ENCODE measurements at places on chromosomes 2 and 18.
A peak's percentile ranks its signal among the peaks of the same experiment; 100 is the strongest.

DNA sequence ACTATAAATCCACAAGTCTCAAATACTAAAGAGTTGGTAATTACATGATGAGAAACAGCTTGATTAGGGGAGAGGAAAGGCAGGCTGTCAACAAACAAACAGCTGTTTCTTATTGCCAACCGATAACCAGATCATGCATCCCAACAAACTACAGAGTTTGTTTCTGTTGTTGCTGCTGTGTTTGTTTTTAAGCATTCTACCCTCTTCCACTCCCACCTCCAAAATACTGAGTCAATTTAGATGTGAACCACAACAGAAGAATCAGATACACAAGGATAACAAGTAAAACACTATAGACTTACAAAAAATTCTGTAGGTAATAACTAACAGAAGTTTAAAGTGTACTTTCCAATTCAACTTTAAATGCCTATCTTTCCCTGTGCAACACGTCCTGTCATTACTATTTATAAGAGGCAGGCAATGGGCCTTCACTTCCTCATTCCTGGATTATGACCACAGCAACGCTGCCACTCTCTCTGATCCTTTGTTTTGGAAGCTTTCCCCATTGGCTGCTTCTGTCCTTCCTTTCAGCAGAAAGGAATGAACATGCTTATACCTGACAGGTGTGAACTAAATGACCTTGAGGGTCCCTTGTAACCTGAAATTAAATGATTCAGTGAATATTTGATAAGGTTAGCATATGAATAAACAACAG is 152.0 kb downstream of the SRBD1 start:
- no peak for DNase-seq

- no peak for DNase-seq
These were observed 126.2 kb downstream of the NR4A2 start for GRCh38 chr2:156206355-156206754.

DNA sequence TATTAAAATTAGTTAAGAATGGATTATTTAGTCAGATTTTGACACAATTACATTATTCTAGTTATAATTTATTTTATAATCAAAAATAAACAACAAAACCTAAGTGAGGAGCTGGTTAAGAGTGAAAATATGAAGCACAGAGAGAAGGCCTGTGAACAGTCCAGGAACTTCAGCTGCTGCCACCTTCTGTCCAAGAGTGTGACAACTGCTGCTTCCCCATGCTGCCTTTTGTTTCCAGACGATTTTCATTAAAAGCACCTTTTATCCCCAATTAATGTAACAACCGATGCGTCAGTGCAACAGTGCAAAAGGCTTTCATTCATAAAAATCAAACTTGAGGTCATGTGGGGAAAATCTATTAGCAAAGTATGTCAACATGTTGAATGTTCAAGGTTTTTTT is 363.6 kb downstream of the CTNNA2 start:
- DNase-seq = peak; percentile 33

- DNase-seq = no peak
These were observed 89.9 kb upstream of the STON1 start for GRCh38 chr2:48440103-48440390.

DNA sequence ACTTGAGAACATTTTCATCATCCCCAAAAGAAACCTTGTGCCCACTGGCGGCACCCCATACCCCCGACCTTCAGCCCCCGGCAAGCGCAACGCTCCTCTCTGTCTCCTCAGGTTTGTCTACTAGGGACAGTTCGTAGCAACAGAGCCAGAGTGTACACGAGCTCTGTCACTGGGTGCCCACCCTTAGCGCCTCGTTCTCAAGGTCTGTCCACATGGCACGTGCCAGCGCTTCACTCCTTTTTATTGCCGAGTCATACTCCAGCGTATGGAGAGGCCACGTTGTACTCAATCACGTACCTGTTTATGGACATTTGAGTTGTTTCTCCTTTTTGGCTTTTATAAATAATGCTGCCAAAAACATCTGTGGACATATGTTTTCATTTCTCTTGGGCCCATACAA is 30.3 kb upstream of the GPC1 start:
- no peak for DNase-seq

GRCh38 chr2:43882312-43882711 is 43.5 kb downstream of the ABCG8 start:
- DNase-seq = no peak

GRCh38 chr2:100934504-100935371 is 67.4 kb upstream of the RPL31 start:
- DNase-seq = no peak

DNA sequence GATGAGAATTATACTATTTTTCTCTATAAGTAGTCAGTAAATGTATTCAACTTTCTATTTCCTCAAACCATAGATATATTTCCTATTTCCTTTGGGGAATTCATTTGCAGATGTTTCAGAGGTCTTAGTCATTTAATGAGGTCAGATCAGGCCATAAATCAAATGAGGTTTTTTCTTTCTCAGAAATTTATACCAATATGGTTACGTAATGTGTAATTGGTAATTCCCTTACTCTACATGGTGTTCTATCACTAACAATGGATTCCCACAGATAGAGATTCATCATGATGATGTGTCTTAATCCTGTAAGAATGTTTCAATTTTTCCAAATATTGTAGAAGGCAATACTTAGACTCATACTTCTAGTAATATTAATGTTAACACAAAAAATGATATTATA is 108.0 kb downstream of the DPP4 start:
- DNase-seq = no peak

DNA sequence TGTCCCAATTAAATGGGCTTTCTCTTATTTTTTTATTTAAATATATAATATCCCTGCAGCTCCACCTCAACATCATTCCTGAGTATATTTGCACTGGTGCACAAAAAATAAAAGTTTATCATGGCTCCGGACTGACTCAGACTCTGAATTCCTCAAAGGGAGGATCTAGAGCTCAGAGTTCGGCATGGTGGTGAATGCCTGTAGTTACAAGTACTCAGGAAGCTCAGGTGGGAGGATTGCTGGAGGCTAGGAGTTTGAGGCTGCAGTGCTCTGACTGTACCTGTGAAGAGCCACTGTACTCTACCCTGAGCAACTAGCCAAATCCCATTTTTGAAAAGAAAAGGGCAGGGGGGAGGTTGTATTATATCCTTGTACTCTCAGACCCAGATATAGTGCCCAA is 52.8 kb upstream of the NRXN1 start:
- no peak for DNase-seq
